Lower leg skin (tissue), 4 donors: ENCODE measurements at places on chromosomes 2 and 18. TPM values are rescaled to one million over a fixed set of nuclear protein-coding genes. Genes with fewer than 3 reads are reported as not detected.

SIX3 gene
- total RNA-seq: not detected

C2orf81 gene
- 0.34 TPM for total RNA-seq

MRPL33 gene
- total RNA-seq: 62.6 TPM

PARD6G gene
- total RNA-seq: 94.5 TPM

COL4A3 gene
- total RNA-seq: 0.08 TPM

POTEI gene
- not detected for total RNA-seq

DUSP11 gene
- total RNA-seq: 53.7 TPM

TRIM43 gene
- total RNA-seq: not detected

APOB gene
- 3.2 TPM for total RNA-seq

- no peak for DNase-seq
Observed at GRCh38 chr18:26487437-26487836, 60.9 kb downstream of the KCTD1 start.

DNA sequence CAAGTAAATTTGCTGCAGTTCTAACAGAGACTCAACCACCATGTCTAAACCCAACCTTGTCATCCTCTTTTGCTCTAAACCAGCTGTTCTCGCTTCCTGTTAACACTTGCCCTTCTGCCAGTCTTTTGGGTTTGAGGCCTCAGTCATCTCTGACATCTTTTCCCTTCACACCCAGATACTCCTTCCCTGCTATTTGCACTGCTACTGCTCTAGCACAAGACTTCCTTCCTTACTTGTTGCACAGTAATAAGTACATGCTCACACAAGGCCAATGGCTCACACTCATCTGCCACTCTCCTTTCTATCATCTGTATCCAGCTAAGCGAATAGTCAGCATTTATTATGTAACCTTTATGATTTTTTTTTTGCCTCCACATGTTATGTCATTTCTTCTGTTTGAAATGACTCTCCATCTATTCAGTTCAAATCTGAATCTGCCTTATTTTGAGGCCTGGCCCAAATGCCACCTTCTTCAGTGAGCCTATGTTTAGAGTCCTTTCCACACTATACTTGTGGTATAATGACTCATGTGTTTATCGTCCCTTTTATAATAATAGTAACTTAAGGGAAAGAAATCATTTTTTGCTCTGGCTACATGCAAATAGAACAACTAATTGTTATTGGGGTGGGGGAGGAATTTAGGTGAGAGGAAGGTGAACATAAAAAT, 22.5 kb upstream of the CDKL4 start:
- no peak for DNase-seq

GRCh38 chr2:169561364-169561763, 12.3 kb downstream of the FASTKD1 start:
- DNase-seq: no peak

- no peak for DNase-seq
Observed at GRCh38 chr2:187134306-187134705, 285.3 kb upstream of the ZSWIM2 start.

DNA sequence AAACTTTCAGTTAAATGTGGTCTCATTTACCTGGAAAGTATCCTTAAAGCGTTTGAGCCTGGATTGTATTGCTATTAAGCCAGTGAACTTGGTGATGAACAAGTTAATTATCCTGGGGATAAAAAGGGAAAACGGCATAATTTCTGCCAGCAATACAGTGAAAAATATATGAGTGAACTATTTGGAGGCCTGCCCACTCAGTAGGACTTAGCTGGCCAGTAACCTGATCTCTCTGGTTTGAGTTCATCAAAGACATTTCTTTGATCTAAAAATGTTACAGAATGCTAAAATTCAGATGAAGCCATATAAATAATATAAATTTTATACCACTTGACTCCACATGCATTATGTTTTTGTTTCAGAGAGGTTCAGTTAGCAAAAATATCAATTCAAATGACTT, 241.1 kb upstream of the VWC2L start:
- no peak for DNase-seq

DNA sequence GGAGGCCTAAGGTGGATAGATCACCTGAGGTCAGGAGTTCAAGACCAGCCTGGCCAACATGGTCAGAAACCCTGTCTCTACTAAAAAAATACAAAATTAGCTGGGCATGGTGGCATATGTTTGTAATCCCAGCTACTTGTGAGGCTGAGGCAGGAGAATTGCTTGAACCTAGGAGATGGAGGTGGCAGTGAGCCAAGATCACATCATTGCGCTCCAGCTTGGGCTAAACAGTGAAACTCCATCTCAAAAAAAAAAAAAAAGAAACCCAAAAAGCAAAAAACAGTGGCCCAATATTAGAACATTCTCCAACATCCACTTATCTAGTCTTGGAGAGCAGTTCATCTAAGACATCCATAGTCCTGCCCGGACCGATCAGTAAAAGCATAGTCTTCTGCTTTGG, 260.4 kb downstream of the MREG start:
- DNase-seq: no peak

- DNase-seq: no peak
Observed at GRCh38 chr2:44743473-44743872, 198.0 kb upstream of the SIX3 start.

GRCh38 chr2:43553341-43553855, 42.4 kb downstream of the THADA start:
- no peak for DNase-seq

GRCh38 chr2:75476761-75477160, 84.0 kb downstream of the EVA1A start:
- DNase-seq: no peak

DNA sequence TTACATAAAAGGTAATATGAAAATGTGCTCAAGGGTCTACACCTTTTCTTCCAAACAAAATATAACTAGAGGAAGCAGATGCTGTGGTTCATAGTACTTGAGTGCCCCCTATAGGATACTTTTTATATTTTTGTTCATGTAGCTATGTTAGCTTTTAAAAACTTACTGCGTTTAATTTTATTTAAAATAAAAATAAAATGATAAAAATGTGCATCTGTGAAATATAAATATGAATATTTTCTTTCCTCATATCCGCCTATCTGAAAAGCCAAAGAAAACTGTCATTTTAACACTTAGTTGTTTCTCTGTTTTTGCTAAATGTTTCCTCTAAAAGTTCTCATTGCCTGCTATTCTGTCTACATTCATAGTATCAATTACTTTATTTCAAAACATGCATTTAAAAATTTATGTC, 9.6 kb upstream of the LRP1B start:
- DNase-seq: no peak

DNA sequence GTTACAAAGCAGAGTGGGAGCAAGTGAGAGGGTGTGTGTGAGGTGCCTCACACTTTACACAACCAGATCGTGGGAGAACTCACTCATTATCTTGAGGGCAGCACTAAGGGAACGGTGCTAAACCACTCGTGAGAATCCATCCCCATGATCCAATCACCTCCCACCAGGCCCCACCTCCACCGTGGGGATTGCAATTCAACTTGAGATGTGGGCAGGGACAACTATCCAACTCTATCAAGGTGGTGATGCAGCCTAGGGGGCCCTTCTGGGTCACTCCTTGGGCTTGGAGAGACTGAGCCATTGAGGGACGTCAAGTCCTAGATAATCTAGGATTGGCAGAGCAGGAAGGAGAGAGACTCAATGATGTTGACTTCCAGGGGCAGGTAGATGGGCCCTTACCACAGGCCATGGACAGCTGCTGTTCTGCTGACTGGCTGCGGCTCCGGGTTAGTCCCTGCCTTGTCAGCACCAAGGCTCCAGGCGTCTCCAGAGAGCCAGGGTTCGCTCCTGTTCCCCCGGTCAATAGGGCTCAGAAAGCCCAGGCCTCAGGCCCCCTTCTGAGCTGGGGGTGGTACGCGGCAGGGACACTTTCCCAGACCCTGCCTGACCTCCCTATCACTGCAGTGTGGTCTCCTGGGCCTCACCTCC, 193.2 kb upstream of the HS6ST1 start:
- no peak for DNase-seq

DNA sequence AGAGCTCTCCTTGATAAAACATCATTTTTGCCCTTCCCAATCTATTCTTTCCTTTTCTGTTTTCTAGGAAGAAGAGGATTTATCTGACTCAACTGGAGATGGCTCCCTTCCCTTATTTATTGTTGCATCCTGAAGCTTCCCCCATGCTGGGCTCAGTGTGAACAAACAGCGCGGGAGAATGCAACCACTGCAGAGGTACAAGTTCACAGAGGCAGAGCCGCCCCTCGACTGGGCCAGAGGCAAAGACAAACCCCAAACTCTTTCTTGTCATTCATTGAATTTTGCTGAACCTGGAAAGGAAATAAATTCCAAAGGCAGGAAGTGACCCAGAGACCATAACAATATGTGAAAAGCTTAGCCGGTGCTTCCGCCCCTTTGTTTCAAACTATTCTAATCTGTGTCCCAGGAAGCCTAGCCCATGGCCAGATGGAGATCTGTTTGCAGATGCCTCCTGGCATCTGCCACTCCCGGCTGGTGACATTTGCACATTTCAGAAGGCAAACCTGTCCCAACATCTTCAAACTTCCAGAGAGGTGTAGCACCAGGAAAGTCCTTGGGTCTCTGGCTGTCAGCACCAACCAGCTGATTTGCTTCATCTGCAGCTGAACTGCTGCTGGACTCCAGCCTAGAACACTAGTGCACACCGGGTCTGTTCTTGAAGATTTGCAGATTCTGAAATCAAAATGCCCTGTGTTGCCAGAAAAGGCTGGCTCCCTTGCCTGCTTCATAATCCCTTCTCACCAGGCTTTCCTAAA, 79.4 kb upstream of the MAP4K3 start:
- DNase-seq: no peak

GRCh38 chr2:122737429-122738077, 982.1 kb downstream of the TSN start:
- DNase-seq: no peak
